ENCODE measurements at places on chromosomes 1 and 21.

- DNase-seq, result no peak
Measured at GRCh38 chr21:26366781-26367180, 196.2 kb upstream of the APP start.

GRCh38 chr1:1199961-1200875 lies 6.2 kb downstream of the TNFRSF18 start:
- DNase-seq, result no peak

DNA sequence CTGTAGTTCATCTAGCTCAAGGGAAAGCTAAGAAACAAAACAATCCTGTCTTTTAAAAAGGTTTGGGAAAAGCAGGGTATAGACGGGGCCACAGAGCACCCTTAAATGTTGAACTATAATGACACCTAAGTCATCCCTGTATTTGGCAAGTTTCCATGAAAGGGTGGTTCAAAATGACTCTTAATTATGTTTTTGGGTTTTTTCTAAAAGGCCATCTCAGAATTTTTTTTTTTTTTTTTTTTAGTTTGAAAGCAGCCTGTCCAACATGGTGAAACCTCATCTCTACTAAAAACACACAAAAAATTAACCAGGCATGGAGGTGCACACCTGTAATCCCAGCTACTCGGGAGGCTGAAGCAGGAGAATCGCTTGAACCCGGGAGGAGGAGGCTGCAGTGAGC lies 22.2 kb downstream of the TOMM20 start:
- DNase-seq, result no peak

DNA sequence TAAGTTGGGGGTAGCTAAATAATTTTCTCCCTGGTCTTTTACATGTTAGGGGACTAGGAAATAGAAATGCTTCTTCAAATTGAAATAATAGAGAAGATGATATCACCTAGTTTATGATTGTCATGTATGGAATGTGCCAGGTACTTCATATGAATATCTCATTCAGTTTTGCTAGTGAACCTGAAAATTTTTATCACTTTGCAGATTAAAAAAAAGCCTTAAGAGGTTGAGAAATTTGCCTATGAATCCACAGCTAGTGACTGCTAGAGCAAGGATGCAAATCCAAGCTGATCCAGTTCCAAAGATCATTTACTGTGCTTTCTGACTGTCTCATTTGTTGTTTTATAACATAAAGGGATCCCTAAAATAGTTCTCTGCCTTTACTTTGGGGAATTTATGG lies 24.7 kb downstream of the RNF2 start:
- DNase-seq, result no peak

- no peak for DNase-seq
Measured at GRCh38 chr1:10854856-10855459, 58.5 kb upstream of the CASZ1 start.

Measured in sciatic nerve (tissue), 2 donors.